ENCODE measurements at places on chromosomes 6 and 20. TPM values are rescaled to one million over a fixed set of nuclear protein-coding genes. Genes with fewer than 3 reads are reported as not detected.

DNA sequence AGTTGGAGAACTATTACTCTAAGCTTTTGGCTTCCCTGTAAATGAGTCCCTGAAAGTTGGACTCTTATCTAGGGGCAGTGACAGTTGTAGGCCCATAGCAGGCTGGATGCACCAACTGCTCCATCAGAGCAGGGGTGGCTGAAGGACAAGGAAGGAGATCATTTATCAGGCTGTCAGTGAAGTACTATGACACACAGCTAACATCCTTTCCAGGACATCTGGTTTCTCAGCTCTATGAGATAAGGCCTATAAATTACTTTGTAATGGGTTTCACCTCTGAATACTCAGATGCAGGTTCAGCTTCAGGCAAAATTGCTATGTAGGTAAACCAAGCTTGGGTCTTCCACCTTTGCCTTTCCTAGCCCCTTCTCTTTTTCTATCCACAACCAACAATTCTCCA, 468.5 kb downstream of the KIF16B start:
- no peak for DNase-seq

- no peak for DNase-seq
Observed at GRCh38 chr20:676967-677366, 1.4 kb upstream of the SCRT2 start.

- no peak for DNase-seq
Observed at GRCh38 chr6:105593056-105593690, 190.3 kb upstream of the PREP start.

DNA sequence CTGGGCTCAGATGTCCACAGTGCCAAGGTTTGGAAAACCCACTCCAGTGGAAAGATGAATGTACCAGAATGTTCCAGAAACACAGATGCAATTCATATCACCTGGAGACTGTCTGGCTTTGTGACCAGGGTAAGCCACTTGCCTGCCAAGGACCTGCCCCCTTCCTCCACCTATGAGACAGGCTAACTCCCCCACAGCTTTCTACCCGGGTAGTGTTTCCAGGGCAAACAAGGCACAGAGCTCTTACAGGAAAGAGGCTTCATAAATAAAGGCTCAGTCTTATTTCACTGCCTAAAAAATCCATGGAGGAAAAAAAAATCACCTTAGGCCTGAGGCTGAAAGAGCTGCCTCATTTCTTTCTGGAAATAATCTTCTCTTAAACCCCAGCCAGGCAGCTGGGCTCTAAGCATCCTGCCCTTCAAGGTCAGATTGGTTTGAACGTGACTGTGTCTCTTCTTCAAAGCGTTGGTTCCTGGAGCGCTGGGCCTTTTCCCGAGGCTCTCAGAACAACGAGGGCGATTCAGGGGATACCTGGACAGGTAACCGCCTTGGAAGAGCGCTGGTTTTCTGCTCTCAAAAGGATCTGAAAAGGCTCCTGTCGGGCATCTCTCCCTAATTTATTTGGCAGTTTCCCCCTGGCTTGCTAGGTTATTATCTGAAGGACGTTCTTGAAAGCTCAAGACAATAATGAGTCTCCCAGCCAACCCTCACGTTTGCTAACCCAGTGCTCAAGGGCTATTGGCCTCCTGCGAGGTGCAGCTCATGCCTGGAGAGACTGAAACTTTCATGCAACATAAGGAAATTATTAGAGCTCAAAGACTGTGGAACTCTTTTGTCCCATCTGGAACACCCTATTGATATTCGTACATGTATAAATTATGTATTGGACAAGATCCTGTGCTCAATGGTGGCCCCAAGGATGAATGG, 199.2 kb upstream of the PMEPA1 start:
- DNase-seq = no peak

GRCh38 chr6:170417881-170418280, 111.3 kb downstream of the FAM120B start:
- DNase-seq = no peak

DNA sequence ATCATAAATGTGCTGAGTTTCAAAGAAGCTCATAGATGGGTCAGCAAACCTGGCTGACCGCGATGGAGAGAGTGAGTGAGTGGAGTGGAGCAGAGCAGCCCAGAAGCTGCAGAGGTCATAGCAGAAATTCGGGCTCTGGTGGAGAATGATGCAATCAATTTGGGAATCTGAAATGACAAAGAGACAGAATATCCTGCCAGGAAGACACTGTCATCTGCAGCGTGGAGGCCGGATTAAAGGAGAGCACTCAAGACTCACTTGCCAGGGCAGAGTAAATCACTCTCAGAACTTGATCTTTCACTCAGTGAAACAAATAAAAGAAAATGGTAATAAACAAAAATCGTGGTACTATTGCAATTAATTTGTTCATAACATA, 109.6 kb upstream of the RREB1 start:
- peak; percentile 52 for DNase-seq

DNA sequence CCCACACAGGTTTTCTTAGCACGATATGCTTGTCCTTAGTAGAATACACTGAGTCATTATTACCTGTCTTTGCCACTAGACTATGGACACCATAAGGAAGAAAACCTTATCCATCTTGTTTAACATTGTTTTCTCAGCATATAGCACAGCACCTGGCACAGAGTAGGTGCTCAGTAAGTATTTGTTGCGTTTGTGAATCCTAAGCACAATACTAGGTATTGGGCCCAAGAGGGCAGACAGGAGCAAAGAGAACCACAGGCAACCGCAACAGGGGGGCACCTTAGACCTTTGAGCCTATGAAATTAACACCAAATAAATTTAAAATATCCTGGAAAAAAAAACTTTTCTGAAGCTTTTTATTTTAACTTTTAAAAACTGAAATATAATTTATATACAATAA, 3.7 kb upstream of the NCOA6 start:
- no peak for DNase-seq

- DNase-seq = no peak
Observed at GRCh38 chr6:162108041-162108440, 619.5 kb downstream of the PRKN start.

DNA sequence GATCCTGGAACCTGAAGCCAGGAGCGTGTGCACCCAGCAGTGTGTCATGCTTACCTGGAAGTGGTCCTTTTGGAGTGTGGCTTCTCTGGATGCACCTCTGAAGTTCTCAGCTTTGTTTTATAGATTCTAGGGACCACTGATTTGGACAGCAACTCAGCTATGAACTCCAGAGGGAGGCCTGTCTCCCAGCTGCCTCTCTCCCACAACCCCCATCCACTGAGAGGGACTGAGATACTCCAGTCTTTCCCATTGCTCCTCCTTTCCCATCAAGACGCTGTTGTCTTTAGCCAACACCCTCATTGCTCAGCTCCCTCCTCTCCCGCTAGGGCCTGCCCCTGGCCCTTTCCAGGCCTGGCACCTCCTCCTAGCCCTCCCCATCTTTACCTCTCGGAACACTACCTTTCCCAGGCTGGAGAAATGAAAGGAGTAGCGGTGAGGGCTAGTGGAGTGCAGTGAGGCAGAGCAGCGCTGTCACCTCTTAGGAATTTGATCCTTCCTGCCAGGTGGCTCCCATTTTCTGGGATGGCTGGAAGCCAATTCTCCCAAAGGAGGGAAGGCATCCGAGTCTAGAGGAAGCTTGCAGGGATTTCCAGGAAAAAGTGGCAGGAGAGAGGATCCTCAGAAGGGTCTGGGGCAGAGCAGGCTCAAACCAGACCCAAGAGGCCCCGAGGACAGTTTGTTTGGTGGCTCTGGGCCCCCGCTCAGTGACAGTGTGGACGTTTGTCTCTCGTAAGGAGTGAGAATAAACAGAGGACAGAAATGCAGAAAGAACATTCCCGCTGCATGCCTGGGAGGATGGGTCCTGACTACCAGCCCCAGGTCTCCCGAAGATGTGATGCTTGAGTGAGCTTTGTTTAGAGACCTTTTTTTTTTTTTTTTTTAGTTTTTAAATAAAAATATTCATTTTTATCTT, at the start of gene LRRN4:
Gene LRRN4 (minus strand): TSS at position 285 of the 913 bp plus-strand sequence. CDS start 1,261 bp downstream, outside the sequence.
- peak; percentile 10 for DNase-seq

GRCh38 chr6:118207947-118208346, 300.9 kb downstream of the SLC35F1 start:
- no peak for DNase-seq

DNA sequence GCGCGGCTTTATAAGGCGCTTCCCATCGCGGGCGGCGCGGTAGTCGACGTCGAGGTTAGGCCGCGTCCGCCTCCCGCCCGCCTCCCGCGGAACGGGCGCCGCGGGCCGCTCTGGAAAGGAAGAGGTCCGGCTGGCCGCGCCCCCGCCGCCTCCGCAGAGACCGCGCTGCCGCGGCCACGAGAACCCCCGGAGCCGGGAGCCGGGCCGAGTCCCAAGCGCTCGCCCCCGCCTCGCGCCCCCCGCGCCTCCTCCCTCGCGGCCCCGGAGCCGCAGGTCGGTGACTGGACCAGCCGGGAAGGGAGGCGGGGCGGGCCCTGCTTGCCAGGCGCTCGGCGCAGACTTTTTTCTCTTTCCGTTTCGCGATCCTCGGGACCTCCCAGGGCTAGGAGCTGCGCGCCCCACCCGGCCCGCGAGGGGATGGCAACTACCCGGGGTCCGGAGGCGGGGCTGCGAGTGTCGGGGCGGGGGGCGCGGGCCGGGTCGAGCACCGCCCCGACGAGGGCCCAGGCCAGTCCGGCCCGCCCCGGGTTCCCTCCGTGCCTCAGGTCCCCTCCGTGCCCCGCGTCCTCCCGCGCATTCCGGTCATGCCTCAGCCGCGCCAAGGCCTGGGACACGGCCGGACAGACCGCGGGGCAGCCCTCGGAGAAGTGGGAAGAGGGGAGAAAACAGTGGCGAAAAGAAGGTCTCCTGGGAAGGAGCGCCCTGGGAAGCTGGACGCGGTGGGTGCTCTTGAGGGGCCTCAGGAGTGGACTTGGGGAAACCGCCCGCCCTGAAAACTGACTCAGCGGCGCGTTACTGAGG, 417 bp upstream of the PXDC1 start:
- peak; percentile 91 for DNase-seq

DNA sequence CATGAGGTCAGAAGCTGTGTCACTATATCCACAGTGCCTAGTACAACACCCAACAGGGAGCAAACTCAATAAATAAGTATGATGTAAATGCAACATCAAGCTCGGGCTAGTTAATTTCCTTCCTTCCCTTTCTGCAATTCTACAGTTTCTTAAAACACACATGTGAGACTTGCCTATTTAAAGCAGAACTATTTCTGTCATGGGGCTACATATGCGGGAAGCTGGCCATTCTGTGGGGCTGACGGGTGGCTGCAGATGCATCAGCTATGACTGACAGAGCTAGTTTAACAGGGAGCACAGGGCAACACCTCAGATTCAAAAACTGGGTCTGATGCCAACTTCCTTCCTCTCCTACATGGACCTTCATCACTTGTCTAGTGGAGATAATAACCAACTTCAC, 118.1 kb upstream of the ENPP5 start:
- no peak for DNase-seq

GRCh38 chr6:127938701-127939100, 37.8 kb upstream of the THEMIS start:
- DNase-seq = no peak

- DNase-seq = no peak
Observed at GRCh38 chr6:169866140-169866534, 114.7 kb downstream of the ERMARD start.

DNA sequence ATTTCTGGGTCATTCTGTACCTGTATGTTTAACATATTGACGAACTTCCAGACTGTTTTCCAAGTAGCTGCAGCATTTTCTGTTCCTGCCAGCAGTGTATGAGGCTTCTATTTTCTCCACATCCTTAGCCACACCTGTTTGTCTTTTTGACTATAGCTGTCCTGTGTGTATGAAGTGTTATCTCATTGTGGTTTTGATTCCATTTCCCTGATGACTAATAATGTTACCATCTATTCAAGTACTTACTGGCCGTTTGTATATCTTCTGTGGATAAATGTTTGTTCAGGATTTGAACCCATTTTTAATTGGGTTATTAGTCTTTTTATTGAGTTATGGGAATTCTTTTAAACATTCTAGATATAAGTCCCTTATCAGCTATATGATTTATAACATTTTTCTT, 95.2 kb downstream of the JAG1 start:
- DNase-seq = no peak

- no peak for DNase-seq
Observed at GRCh38 chr20:21077809-21078345, 28.3 kb downstream of the LINC00237 start.

DNA sequence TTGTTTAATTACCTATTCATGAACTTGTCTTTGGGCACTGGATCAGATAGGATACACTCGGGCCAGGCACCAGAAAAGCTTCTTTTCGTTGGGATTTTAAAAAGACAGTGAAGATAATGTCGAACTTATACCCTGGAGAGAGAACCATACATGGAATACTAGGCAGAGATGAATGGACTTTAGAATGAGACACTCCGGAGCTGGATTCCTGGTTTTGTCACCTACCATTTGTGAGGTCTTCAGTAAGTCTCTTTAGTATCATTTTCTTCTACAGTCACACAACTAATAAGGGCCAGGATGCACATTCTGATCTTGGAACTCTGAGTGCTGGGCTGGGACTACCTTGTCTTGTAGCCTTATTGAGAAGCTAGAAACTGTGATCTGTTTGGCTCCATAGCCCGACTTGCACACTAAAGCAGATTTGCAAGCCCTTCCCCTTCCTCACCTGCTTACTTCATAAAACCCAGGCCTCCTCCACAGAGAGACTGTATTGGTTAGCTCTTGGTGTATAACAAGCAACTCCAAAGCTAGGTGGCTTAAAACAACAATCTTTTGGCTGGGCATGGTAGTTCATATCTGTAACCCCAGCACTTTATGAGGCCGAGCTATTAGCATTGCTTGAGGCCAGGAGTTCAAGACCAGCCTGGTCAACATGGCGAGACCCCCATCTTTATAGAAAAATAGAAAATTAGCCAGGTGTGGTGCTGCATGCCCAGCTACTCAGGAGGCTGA, 7.4 kb upstream of the IFT52 start:
- DNase-seq = no peak

- no peak for DNase-seq
Observed at GRCh38 chr20:32945710-32946221, 58.5 kb downstream of the SUN5 start.

GRCh38 chr20:48999890-49000870, 45.9 kb upstream of the CSE1L start:
- no peak for DNase-seq

DNA sequence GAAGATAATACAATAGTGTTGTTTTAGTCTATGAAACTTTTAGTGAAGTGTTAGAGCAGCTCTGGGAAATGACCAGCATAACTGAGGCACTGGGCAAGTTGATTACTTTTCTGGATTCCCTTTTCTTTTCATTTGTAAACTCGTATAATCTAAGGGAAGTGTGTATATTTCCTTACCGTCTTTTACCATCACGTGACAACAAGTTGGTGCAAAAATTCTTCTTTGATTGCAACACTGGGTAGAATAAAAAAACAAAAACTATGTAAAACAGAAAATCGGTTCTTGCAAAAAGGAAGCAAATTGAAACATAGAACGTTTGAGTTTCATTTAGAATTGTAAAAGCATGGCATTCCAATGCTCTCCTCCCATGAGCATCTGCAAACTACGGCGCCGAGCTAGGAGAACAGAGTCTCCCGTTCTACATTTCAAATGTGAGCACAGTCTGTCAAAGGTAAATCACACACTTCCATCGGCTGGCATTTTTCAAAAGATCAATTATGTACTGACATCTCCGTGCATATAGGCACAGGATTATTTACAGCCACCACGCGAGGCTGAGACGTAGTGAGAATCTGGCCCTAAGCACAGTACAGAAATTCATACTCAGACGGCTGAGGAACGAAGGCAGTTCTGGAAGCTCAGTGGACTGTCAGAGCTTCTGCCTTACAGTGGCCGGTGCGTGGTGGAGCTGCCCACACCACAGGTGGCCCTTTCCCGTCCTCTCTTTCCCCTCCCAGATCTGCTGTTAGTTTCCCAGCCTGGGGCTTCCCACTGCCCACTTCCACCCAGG, 314.0 kb downstream of the BMP7 start:
- DNase-seq = no peak

Gene CCN6
- not detected for total RNA-seq

Gene C6orf132
- 0.07 TPM for total RNA-seq

Gene ETV7
- total RNA-seq = 0.82 TPM

Gene IL17F
- total RNA-seq = not detected

All from MG63 (cell line).